ENCODE measurements at places on chromosomes 11 and 22.

- no peak for DNase-seq
These were observed 10.0 kb upstream of the PKNOX2 start for GRCh38 chr11:125154378-125155099.

- DNase-seq = no peak
These were observed 37.3 kb upstream of the MYH9 start for GRCh38 chr22:36424901-36425579.

DNA sequence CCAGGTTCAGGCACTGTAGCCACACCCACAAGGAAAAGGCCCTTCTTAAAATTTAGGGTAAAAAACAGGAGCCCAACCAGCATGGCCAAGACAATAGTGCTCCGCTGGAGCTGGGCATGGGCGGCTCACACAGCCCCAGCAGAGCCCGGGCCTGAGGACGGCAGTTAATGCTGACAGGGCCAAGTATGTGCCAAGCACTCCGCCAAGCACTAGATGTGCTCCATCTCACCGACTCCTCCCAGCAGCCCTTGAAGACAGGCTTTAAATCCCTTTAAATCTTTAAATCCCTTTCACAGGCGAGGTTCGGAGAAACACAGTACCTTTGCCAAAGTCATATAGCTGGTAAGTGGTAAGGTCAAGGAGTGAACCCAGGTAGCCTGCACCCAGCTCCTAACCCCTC is 4.8 kb downstream of the ARFGAP2 start:
- no peak for DNase-seq

GRCh38 chr11:81725701-81726100 is 1008.0 kb downstream of the FAM181B start:
- no peak for DNase-seq

- no peak for DNase-seq
These were observed 59.9 kb downstream of the EIF3M start for GRCh38 chr11:32643526-32643925.

- no peak for DNase-seq
These were observed 397.0 kb downstream of the NTM start for GRCh38 chr11:131767421-131767820.

GRCh38 chr11:72229925-72230763 is 5.6 kb downstream of the INPPL1 start:
- DNase-seq = no peak

DNA sequence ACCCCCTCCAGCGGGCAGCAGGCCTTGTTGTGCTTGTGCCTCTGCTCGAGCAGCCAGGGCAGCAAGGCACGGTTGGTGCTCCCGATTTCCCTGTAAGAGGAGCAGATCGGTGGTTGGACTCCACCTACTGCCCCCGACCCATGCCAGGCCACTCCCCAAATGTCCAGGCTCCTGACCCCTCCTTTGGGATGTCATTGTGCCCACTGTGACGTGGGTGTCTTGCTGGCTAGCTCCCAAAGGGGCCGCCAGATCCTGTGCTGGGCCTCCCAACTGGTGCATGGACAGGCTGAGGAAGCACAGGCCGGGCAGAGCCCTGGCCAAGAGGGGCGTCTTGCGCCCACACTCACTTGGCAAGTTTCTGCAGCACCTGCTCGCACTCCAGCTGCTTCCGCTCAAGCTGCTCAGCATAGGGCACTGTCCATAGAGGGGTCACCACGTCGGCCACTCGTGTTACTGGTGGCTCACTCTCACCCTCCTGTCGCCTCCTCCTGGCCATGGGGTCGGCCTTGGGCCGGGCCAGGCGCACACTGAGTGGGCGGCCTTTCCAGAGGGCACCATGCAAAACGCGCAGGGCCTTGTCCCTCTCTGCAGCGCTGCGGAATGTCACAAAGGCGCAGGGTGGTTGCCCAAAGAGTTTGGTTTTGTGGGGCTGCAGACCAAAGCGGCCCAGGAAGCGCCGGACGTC is at the start of gene RANBP1:
Gene RANBP1 (plus strand): TSS at position 414 of the 685 bp plus-strand sequence. CDS start 81 bp downstream, at position 495.
- DNase-seq = no peak

- DNase-seq = no peak
These were observed 13.9 kb upstream of the MOGAT2 start for GRCh38 chr11:75703695-75704237.

DNA sequence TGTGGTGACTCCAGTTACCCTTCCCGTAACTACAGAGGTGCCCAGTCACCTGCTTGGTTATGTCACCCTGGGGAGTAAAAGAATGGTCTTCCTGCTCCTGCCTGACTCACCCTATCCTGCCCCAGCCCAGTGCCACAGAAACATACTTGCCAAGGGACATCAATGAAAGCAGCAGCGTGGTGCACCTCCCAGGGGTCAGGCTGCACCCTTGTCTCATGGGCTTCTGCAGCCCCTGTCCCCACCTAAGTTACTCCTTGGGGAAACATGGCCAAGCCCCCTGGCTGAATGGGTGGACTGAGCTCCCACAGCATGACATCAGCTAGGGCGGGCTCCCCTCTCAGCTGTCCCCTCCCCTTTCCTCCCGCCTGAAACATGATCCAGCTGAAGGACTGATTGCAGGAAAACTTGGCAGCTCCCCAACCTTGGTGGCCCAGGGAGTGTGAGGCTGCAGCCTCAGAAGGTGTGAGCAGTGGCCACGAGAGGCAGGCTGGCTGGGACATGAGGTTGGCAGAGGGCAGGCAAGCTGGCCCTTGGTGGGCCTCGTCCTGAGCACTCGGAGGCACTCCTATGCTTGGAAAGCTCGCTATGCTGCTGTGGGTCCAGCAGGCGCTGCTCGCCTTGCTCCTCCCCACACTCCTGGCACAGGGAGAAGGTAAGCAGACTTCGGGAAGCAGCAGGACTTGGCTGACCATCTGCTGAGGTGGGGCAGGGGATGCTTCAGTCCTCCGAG is at the start of gene HTR3A:
Gene HTR3A (plus strand): TSS at position 368 of the 730 bp plus-strand sequence. CDS start 218 bp downstream, at position 586.
- peak; percentile 96 for DNase-seq

GRCh38 chr11:44389963-44390605 is 80.1 kb upstream of the ALX4 start:
- no peak for DNase-seq

DNA sequence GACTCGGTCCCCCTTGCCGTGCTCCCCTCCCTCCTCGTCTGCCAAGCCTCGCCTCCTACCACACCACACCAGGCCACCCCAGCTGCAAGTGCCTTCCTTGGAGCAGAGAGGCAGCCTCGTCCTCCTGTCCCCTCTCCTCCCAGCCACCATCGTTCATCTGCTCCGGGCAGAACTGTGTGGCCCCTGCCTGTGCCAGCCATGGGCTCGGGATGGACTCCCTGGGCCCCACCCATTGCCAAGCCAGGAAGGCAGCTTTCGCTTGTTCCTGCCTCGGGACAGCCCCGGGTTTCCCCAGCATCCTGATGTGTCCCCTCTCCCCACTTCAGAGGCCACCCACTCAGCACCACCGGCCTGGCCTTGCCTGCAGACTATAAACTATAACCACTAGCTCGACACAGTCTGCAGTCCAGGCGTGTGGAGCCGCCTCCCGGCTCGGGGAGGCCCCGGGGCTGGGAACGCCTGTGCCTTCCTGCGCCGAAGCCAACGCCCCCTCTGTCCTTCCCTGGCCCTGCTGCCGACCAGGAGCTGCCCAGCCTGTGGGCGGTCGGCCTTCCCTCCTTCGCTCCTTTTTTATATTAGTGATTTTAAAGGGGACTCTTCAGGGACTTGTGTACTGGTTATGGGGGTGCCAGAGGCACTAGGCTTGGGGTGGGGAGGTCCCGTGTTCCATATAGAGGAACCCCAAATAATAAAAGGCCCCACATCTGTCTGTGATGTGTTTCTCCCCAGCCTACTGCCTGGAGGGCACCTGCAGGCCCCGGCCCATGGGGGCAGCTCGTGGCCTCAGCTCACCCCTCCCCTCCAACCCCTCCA is 29.8 kb downstream of the CAPN1 start:
- DNase-seq = no peak

GRCh38 chr11:10680956-10681487 is 12.5 kb downstream of the IRAG1 start:
- no peak for DNase-seq

GRCh38 chr22:46763051-46763705 is 728 bp downstream of the TBC1D22A start:
- no peak for DNase-seq

DNA sequence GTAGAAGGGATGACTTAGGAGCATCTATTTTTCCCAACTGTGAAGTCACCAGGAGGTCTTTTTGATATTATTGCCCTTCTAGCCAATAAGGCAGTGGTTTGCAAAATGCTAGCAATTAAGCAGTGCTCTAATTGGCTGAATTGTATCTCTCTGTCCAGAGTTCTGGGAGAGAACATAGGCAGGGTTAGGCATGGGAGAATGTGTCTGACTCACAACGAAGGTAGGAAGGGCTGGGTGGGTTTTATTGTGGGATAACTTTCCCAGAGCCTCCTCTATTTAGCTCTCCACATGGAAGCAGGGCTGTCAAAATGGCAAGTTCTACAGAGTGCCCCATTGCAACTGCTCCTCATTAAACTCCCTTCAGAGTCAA is 415.9 kb upstream of the CADM1 start:
- no peak for DNase-seq

DNA sequence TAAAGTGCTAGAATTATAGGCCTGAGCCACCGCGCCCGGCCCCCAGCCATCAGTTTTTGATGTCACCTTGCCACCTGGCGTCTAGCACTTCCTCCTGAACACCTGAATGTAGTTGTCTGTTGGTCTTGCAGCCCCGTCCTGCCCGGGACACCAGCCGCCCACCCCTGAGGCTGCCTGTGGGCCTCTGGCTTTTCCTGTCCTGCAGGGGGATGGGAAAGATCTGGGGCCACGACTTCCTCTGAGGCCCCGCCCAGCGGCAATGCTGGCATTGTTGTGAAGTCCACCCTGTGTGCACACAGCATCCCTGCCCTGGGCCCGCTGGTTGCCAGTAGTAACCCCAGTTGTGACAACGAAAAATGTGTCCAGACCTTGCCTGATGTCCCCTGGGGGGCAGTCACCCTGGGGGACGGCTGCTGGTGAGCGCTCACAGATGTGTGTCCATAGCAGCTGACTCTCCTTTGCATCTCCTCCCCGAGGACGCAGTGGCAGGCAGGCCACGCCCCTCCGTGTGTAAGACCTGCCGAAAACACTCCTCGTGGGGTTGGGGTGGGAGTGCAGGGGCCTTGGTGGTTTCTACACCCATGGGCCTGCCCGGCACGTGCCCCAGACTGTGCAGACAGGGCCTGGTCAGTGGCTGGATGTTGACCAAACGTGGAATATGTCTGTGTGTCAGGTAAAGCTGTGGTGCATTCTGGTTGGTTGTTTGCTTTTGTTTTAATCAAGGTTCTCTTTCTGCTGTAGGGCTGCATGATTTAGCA is 6.8 kb downstream of the SELENOO start:
- DNase-seq = no peak

DNA sequence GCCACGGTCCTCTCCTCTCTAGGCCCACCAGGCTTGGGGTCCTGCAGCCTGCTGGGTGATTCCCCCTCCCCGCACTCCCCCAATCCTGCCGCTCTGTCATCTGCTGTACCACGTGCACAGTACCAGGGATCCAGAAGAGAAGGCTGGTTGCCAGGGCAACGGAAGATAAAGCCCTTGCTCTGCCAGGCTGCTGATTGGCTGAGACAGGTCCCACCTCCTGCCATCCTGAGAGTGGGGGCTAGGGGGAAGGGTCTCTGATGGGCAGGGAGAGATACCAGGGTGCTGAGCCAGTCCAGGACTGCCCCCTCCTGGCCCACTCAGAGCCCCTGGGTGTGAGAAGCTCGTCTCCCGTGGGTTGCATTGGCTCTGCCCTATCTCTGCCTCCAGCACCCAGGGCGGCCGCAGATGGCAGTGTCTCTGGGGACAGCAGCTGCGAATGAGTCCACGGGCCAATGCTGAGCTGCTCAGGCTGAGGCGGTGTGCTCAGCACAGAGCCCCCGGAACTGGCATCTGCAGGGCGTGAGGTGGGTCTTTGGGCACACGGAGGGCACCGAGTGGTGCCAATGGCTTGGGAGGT is at the start of gene SMIM45:
Gene SMIM45 (plus strand): TSS at position 253 of the 577 bp plus-strand sequence.
- DNase-seq = no peak

- DNase-seq = no peak
These were observed 296.2 kb downstream of the DDX10 start for GRCh38 chr11:108961095-108961494.

- DNase-seq = no peak
These were observed 62.2 kb upstream of the SOX6 start for GRCh38 chr11:16418428-16419097.

DNA sequence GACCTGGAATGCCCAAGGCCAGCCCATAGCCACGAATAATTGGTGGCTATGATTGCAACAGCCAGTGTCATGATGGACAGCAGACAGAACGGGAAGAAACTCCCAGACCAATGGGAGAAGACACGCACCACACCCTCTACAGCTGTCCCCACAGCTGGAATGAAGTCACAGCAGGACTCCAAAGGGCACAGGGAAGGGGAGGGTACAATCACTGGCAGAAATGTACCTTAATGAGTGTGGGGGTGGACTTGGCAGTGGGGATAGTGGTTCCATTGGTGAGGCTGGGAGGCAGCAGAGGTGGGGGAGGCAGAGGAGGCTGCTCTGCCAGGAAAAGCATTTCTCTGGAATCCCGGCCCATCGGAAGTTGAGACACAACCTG is 52.9 kb downstream of the SGSM3 start:
- no peak for DNase-seq
